Activated naive CD4-positive, alpha-beta T cell treated with Interleukin-2 at 50 U/mL for 16 hours (primary cell): ENCODE measurements at places on chromosomes 2 and 18.

DNA sequence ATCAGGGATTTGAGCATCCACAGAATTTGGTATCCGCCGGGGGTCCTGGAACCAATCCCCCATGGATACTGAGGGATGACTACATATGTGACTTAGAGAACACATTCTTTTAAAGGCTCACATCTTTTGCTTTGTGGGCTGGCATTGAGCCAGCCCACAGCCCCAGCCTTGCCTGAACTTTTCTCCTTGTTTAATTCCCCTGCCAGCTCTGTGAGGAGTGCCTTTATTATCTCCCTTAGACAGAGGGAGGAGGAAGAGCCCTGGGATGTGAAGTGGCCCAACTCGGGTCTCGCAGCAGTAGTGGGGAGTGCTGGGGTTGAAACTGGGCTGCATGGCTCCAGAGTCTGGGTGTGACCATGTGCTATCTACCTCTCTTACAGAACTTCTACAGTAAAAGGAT, 7.6 kb downstream of the TTC39C start:
- DNase-seq: no peak

DNA sequence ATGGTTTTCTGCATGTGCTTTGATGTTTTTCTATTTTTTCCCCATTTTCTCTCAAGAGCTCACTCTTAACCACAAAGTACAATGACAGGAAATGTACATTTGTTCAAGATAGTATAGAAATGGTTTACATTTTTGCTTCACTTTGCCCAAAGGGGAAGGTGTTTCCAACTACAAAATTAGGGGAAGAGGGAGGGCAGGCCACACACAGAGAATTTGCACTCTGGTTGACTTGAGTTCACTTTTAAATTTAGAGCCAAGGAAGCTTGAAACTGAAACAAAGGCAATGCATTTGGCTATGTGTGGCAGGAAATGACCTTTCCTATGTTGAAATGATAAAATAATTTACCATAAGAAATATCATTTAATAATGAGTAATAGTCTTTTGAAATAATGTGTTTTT, 19.1 kb upstream of the VIT start:
- no peak for DNase-seq

DNA sequence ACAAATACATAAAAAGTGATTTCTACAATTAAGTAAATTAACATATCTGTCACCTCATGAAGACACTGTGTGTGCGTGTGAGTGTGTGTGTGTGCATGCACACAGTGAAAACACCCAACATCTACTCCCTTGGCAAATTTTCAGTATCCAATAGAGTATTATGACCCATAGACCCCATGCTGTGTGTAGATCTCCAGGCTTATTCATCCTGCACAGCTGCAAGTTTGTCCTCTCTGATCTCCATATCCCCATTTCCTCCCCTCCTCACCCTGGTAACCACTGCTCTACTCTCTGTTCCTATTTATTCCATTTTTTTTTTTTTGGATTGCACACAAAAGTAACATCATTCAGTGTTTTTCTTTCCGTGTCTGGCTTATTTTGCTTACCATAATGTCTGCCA, 391.0 kb downstream of the SOX11 start:
- DNase-seq: no peak

DNA sequence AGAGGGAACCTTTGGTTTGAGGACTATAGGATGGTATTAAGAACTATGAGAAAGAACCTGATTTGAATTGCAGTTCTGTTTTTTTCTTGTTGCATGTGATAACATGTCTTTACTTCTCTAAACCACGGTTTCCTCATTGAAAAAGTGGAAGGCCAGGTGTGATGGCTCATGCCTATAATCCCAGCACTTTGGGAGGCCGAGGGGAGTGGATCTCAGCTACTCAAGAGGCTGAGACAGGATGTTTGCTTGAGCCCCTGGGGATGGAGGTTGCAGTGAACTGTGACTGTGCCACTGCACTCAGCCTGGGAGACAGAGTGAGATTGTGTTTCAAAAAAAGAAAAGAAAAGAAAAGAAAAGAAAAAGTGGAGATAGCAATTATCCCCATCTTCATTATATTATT, 32.3 kb downstream of the SCN9A start:
- no peak for DNase-seq

DNA sequence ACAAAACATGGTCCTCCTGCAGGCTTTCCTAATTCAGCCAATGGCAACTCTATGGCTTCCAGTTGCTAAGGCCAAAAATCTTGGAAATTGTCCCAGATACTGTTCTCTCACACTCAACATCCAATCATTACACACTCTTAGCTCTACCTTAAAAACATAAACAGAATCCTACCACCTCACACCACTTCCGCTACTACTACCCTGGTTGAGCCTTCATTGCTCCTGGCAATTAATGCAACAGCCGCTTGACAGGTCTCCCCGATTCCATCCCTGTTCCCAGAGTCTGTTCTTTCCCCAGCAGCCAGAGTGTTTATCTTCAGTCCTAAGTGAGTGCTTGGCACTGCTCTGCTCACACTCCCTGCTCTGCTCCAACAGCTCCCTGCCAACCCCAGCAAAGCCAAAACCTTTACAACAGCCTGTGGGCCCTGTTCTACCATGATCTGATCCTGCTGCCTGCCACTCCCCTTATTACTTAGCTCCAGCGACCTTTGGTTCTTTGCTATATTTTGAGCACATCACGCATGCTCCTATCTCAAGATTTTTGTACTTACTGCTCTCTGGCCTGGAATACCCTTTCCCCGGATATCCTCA, 67.5 kb upstream of the AMMECR1L start:
- no peak for DNase-seq

- DNase-seq: no peak
Observed at GRCh38 chr2:88599527-88599926, 27.7 kb downstream of the EIF2AK3 start.

GRCh38 chr2:13480057-13480456, 763.3 kb downstream of the TRIB2 start:
- no peak for DNase-seq

GRCh38 chr2:196987649-196988364, 61.3 kb upstream of the PGAP1 start:
- DNase-seq: peak; percentile 28

DNA sequence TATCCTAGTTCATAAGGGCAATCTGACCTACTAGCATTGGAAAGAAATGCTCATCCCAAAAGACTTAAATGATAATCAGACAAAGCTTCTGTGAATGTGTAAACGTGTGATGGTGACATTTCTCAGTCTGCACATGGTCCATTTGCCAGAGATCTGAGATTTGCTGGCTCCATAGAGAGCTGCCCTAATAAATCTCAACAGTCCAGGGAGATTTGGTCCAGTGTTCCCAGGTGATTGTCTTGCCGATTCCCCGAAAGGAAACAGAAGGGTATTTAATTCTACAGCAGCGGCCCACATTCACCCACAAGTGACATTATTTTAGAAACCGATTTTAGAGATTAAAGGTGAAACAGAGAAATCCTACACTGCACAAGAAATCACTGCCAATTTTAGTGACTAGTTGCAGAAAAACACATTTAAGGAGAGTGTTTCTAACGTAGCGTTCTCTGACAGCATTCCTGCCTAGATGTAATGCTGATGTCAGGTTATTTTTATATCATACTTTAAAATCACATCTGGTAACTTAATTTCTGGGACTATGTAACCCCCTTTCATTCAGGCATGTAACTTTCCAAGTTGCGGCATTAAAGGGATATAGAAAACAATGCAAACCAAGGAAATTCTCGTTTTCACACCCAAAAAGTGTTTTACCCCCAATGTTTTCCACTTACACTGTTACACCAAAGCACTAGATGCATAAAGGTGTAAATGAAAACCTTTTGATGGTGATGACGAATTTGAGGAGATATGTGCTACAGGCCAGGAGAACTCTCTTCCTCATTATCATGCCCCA, 231.9 kb upstream of the FN1 start:
- no peak for DNase-seq

DNA sequence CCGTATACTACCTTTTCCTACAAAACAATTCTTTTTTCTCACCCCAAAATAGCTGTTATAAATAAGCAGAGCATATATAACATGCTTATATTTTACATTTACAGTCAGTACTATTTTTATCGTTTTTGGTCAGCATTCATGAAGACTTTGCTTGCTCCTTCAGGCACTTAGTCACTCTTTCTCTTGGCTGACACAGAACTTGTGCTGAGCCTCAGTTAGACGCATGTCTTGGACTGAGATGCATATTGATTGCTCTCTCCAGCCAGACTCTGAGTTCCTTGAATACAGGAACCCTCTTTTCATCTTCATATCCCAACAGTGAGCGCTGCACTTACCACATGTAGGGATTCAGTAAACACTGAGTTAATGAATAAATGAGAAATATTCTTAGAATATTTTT, 158.3 kb downstream of the RTN4 start:
- no peak for DNase-seq

- DNase-seq: no peak
Observed at GRCh38 chr2:76977846-76978727, 544.1 kb downstream of the LRRTM4 start.

GRCh38 chr18:61470031-61470674, 136.9 kb downstream of the CDH20 start:
- DNase-seq: no peak

- peak; percentile 43 for DNase-seq
Observed at GRCh38 chr2:105744909-105745853, at the start of gene NCK2. Gene NCK2 (plus strand): TSS chr2:105744912. CDS start chr2:105855064, 110,152 bp downstream.

DNA sequence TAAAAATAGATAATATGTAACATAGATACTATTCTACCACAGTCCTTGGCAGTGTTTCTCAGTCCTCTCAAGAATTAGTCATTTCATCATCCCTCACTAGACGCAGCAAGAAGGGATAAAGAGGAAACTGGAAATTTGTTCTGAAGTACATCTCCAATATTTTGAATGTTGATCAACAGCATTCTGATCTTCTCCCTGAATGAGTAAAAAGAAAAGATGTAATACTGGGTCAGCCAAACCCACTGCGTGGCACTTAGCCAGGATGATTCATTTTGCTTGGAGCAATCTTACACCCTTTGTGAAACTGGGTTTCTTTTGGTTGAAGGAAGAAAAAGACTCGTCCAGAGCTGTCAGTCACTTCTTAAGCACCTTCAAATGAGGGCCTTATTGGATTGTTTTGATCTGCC, 54.1 kb downstream of the TAF1B start:
- peak; percentile 59 for DNase-seq

DNA sequence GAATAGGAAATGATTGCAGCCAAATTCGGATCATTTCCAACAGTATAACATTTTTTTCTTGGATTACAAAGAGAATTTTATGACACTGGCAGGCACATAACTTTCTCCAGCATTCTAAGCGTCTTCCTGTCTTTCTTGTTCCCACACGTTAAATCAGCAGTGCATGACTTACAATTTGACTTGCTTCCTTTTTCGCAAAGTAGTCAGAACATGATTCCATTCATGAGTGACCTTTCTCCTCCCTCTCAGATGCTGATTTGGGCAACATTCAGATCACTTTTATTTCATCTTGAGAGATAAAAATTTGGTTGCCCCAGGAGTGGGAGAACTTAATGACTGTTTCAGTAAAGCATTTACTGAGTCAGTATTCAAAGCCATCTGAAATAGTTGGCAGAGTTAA, 858.7 kb upstream of the ACVR2A start:
- DNase-seq: no peak

DNA sequence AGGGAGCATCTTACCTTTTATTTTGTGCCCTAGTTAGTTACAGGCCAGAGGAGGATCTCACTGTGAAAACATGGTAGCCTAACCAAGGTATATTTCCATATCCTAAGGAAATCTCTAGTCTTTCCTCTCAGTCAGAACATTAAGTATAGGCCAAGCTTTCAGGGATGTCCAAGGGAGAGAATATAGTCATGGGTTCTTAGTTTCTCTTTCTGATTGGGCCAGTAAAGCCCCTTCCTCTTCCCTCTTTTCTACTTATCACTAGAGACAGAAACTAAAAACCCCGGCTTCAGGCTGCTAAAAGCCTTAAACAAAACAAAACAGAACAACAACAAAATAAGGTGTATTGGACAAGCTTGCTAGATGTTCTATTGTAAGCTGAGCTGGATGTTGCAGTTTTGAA, 44.3 kb upstream of the TNFRSF11A start:
- DNase-seq: no peak

GRCh38 chr18:25560369-25560768, 208.4 kb upstream of the ZNF521 start:
- DNase-seq: no peak

- peak; percentile 40 for DNase-seq
Observed at GRCh38 chr2:32357318-32358110, 691 bp downstream of the BIRC6 start.

DNA sequence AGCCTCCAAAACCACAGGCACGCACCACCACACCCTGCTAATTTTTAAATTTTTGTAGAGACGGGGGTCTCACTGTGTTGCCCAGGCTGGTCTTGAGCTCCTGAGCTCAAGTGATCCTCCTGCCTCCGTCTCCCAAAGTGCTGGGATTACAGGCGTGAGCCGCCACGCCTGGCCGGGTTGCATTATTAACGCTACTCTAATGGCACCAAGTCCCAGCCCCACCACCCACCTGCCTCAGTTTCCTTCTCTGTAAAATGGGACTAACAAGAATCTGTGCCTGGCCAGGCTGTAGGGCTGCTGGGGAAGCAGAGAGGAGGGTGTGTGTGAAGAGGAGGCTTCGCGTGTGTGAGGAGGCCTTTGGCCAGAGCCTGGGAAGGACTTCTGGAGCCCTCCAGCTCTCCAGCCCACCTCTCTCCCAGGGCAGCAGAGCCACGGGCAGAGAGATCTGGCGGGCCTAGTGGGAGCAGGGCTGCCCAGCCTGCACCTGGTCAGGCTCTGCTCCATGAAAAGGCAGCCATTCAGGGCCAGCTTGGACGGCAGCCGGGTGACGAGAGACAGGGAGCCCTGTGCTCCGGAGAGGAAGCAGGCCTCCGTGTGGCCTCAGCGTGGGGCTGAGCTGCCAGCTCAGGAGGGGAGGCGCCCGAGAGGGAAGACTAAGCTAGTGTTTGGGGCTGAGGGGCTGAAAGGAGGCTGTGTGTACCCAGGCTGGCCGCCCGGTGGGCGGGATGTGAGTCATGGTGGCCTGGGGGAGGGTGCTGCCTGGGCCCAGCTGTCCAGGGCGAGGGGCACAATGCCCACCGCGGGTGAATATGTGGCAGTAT, 7.4 kb upstream of the B3GNT7 start:
- DNase-seq: no peak

- DNase-seq: no peak
Observed at GRCh38 chr2:232350804-232351685, 27.5 kb upstream of the ALPP start.

DNA sequence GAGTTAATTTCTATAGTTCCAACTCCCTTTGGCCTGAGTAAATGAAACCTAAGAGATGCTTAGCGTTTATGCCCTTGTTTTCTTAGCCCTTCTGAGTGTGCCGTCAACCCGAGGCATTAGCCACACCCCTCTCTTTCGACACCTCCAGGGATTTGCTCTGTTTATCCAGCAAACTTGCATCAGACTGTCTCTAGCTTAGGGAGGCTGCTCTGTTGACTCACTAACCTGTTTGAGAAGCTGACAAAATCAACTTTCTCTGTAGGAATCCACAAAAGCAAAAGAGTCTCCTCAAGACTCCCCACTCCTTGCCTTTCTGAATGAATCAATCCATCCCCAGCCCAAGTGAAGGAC, 317.6 kb downstream of the TNS1 start:
- DNase-seq: no peak

GRCh38 chr2:236769981-236770671, 200.5 kb downstream of the ACKR3 start:
- no peak for DNase-seq

- no peak for DNase-seq
Observed at GRCh38 chr2:106977717-106978116, 91.8 kb upstream of the ST6GAL2 start.
